Stimulated activated CD4-positive, alpha-beta T cell treated with anti-CD3 and anti-CD28 coated beads, Interleukin-15, amount 100 ng/mL, for 1 hour (primary cell): ENCODE measurements at places on chromosomes 1 and 21.

DNA sequence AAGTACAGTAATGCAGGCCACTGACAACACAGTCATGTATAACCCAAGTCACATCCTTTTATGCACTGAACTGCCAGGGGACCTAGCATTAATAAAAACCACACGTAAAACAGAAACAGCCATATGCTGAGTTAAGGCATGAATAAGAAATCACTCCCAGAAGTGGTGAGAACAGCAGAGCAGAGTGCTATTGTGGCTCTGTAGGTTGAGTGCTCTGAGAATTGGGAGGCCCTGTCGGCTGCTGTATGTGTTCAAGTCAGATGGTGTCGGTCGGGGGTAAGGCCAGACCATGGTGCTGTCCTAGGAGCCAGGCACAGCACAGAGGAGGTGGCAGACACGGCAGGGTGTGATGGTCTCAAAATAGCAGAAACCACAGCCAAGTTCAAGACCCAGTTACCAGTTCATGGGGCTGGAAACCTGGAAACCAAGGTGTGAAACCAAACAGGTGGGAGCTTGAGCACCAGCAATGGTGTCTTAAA lies 126.6 kb upstream of the COA6 start:
- DNase-seq, result no peak

DNA sequence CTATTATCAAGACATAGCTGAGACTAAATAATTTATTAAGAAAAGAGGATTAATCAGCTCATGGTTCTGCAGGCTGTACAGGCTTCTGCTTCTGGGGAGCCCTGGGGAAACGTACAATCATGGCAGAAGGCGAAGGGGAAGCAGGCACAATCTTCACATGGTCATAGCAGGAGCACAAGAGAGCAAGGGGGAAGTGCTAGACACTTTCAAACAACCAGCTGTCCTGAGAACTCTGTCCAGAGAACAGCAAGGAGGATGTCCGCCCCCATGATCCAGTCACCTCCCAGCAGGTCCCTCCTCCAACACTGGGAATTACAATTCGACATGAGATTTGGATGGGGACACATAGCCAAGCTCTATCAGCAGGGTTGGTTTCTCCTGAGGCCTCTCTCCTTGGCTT lies 10.3 kb upstream of the SLC45A1 start:
- no peak for DNase-seq

- DNase-seq, result no peak
Measured at GRCh38 chr1:178962853-178963711, 62.6 kb upstream of the FAM20B start.

GRCh38 chr1:96466842-96467241 lies 254.7 kb upstream of the PTBP2 start:
- no peak for DNase-seq

- DNase-seq, result no peak
Measured at GRCh38 chr1:43232074-43232473, 37.7 kb upstream of the TMEM125 start.

- DNase-seq, result no peak
Measured at GRCh38 chr1:225407755-225408154, 20.1 kb downstream of the LBR start.

GRCh38 chr1:167452483-167452882 lies 65.8 kb downstream of the CD247 start:
- DNase-seq, result no peak

- no peak for DNase-seq
Measured at GRCh38 chr1:8382051-8382505, 64.2 kb downstream of the SLC45A1 start.

DNA sequence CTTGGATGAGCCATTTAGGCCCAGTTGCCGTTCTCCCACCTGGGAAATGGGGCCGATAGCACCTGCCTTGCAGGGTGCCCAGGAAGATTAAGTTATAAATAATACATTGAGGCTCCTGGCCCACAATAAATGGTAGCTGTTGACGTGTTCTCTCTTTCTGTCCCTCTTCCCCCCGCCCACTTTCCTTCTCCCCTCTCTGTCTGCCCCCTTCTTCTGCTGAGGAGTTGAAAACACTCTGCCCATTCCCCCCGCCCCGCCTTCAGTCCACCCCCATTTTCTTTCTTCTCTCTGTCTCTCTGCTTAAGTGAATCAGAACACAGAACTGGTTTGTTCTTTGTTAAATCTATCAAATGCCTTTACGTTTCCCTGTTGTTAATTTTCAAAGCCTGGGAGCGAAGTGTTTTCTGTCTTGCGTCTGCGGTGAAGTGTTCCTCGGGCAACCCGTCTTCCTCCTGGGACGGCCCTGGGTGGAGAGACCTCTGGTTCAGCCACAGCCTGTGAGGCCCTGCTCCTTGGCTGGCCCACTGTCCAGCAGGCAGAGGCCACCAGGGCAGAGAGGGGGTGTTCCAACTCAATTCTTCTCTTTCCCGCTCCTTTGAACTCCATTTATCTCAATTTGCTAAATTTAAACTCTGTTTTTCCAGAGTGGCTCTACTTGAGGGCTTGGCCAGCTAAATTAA lies 29.3 kb upstream of the SELENON start:
- DNase-seq, result no peak

DNA sequence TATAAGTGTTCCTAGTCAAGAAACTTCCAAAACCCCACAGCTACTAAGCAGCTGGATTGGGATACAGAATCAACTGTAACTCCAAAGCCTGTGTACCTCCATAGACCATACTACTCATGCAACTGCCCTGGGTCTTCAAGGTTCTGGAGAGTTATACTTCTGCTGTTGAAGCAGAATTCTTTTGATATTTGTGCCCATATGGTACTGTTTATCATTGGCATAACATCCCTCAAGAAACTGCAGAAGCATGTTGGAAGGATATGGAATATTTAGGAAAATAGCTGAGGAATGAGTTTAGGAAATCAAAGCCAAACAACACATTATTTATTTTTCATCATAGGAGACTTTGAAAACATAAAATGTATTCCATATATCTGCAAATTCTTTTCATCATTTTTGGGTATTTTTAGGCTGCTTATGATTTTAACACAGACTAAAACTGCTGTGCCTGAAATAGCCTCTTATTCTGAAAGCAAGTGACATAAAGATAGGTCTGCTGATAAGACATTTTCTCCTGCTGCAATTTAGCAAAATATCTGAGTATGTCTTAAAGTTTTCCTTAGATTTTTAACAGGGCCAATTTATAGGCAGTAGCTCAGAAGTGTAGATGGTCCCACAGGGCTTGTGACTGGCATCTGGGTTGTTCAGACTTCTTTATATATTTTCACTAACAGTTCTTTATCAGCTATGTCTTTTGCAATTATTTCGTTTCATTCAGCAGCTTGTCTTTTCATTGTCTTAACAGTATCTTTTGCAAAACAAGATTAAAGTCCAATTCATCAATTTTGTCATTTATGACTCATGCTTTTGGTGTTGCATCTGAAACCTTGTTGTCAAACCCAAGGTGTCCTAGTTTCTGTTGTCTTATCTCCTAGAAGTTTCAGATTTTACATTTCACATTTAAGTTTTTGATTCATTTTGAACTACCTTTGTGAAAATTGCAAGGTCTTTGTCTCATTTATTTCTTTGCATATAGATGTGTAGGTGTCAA lies 41.1 kb upstream of the ZNF124 start:
- no peak for DNase-seq

- DNase-seq, result no peak
Measured at GRCh38 chr1:182069028-182069466, 7.5 kb upstream of the ZNF648 start.

- no peak for DNase-seq
Measured at GRCh38 chr1:100832694-100833428, 61.8 kb downstream of the EXTL2 start.

DNA sequence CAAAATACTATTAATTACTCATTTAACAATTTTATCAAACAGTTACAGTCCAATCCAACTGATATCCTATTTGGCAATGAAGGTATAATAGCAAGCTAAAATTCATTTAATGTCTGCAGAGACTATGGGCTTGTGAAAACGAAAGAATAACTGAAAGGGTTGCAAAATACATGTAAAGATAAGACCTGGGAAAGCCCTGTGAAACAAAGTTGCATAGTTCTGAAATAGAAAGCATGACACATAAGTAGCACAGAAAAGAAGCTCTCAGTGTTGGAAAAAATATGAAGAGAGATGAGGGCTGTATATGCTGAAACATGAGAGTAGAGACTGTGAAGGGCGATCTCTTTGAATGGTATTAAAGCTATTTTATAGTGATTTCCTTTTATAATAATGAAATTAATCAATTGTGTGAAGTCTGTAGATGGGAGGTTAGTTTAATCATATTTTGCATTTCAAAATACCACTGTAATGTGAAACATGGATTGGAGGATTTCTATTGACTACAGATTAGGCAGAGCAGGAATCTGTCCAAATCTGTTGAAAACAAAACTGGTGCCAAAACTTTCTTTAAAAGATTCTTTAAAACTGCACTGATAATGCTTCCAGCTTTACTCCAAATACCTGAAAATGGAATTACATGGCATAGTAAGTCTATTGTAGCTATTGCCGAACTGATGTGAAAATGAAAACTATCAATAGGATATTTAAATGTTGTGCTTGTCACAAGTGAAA lies 1518.9 kb upstream of the B3GALT2 start:
- no peak for DNase-seq

DNA sequence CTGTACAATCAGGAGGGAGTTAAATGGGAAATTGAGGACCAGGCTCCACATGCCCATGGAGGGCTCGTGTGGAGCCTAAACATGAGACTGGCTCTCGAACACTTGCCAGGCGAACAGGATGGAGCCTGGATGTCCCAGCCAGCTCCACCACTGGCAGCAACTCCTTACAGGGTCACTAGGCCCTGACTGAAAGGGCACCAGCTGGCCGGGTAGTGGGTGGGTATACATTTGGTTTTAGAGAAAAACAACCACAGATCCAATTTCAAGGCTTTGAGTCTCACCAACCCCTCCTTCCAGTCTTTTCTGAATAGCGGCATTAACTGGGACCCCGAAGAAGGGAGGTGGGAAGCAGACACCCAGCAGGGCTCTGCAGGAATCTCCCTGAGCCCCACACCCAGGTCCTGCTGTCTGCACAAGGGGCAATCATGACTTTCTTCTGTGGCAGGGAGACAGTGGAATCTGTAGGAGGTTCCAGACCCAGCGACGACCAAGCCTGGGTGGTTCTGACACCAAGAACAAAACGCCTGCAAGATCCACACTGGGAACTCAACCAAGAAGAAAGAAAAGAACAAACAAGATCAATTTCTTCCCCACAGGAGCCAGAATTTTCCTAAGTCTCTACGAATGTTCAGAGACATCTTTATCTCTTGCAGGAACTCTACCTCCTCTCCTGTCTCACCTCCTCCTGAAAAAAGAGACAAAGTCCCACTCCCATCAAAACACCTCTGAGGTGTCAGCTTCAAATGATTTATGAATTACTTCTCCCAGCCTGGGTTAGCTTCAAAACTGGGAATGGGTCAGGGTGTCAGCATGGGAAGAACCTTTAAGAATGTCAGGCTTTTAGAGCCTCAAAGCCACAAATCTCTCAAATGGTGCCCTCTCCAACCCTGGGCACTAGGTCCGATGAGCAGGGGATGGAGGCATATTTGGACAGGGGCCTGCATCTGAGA lies 26.5 kb upstream of the SRP9 start:
- DNase-seq, result no peak
